NCI-H510A (cell line): ENCODE measurements at places on chromosomes 1 and 21.
A peak's percentile ranks its signal among the peaks of the same experiment; 100 is the strongest.

DNA sequence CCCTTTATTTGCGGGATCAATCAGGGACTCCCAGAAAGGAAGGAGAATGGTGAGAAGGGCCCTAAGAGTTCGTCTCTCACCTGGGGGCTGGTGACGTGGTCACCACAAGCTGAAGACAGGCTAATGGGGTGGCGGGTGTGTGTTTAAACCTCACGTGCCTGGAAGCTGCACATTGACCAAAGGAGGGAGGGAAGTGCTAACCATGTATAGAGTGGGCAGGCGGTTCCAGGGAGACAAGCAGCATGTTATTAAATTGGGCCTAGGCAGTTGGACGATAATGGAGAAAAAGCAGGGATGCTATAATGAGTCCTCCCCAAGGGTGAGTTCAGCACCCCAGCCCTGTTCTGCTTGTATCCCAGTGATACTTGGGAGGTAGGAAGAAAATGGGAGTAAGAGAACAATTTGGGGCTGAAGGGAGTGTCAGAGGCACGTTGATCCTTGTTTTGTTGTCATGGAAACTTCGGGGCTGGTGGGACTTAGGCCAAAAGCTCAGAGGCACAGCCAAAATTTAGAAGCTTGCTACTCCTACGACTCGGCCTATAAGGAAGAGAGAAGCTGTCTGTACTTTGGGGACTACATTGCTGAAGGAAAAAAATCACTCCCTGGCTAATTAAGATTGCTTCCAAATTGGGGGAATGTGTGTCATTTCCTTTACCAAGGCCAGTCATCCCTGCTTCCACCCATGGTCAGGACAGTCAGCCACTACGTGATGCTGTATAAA lies 33.2 kb upstream of the EPHA8 start:
- DNase-seq: no peak

GRCh38 chr1:230827801-230828200 lies 40.5 kb downstream of the C1orf198 start:
- DNase-seq: no peak

DNA sequence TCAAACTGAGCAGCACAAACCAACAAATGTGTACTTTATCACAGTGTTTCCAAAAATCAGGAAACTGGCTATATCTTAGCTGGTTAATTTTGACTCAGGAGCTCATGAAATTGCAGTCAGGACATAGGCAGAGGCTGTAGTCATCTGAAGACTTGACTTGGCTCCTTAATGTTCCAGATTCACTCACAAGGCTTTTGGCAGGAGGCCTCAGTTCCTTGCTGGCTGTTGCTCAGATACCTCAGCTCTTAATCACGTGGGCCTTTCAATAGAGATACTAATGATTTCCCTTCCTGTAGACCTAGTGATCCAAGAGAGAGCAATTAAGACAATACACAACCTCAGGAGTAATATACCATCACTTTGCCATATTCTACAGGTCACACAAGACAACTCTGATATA lies 537.7 kb downstream of the BRINP3 start:
- no peak for DNase-seq

DNA sequence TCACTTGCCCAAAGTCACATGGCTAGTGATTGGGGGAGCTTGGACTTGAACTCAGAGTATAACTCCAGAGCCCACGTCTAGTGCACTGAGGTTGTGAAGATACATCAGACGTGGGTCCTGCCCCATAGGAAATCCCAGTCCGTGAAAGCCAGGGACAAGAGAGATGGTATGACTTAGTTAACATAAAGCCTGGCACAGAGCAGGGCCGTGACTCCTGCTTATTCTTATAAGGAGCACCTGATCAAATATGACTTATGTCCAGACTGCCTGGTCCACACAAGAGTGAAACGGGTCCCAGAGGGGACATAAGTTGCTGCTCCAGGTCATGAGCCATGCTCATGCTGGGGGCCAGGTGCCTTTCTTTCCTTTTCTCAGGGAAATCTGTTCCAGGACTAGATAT lies 166.3 kb upstream of the USP24 start:
- no peak for DNase-seq

DNA sequence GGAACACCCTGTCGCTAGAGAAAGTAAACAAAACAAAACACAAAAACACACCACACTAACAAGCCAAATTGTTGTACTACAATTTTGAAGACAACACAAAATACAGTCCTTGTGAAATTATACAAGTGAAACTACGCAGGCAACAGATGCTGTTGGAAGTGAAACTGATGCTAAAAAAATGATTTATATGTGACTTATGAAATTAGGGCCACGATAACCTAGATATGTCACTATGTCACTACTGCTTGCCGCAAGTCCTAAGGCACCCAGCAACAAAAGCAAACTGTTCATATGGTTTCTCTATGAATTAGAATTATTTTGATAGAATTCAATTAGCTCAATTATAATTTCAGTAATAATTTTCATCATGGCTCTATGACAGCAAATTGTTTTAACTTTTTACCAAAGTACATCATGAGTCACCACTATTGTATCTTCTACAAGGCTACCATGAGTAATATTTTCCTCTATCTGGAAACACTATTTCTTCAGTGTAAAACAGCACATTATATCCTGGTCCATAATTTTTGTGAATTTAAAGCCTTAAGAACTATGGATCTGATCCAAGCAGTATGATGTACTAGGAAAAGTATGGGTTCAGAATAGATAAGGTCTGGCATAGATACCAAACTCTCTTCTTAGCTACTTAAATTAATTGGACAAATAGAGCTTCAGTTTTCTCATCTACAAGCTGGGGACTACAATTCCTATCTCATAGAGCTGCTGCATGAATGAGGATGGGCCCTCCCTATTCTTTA lies 216.3 kb downstream of the COL11A1 start:
- DNase-seq: no peak

GRCh38 chr1:100989306-100990077 lies 36.1 kb downstream of the DPH5 start:
- no peak for DNase-seq

DNA sequence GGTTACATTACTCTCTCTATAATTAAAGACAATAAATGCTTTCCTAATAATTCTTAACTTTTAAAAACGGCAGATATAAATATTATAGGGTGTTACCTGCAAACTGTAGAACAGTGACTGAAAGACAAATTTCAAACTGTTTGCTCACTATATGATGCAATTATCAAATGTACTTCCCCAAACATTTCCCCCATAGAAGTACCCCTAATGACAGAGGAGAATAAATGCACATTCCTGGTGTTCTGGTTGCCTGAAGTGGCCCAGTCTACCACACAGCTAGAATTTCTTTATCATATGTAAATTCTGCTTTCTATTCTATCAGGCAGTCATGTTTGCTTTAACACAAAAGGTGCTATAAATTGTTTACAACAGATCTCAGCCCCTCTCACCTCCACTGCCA lies 70.4 kb downstream of the VAV3 start:
- no peak for DNase-seq

DNA sequence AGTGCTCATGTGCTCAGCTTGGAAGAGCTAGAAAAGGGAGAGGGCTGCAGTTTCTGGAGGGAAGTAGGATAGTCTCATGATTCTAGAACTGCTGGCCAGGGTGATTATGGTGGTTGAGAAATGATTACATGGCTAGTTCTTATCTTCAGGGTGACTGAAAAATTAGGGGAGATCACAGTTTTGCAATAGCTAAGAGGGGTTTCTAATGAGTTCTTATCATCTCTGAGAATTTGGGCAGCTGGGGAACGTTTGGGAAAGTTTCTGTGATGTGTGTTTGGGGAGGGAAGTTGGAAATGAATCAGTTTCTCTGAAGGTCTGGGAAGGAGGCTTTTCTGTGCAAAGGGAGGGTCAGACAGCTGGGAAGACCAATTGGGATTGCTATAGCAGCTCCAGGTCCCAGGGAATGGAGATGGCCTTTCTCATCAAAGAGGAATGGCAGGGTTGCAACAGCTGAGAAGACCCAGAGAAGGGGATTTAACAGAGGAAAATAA lies 7.6 kb upstream of the RHOU start:
- no peak for DNase-seq

GRCh38 chr1:29756901-29757725 lies 520.8 kb downstream of the PTPRU start:
- DNase-seq: no peak

DNA sequence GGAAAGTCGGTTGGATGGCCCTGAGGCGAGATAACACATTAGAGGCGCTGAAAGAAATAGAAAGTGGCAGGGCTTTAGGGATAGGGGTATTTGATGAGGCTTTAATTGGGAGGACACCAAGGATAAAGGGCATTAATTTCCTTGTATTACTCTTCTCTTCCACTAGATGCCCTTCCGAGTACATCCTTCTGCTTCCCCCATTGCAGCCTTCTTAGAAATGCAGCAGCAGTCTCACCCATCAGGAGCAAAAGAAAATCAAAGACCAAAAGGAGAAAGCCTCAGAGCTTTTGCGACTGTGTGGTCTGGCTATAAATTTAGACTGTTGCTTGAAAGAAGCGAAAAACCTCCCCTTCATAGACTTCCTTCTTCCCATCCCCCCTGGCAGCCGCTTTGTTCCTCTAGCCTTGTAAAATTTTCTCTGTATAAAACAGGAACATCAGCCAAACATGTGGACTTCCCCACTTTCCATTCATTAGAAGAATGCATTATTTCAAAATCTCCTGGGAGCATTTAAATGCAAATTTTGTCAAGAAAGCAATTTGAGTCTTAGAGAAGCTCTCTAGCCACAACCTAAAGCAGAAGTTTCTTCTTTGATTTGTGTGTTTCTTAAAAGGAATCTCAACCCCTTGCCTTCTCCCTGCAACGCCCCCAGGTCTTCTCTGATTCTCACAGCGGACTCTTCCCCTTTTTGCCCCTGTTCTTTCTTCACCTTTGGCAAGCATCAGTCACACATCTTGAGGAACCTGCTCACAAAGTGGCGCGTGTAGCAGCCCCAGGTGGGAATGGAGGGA lies 76.6 kb downstream of the NDUFS5 start:
- DNase-seq: peak; percentile 99

DNA sequence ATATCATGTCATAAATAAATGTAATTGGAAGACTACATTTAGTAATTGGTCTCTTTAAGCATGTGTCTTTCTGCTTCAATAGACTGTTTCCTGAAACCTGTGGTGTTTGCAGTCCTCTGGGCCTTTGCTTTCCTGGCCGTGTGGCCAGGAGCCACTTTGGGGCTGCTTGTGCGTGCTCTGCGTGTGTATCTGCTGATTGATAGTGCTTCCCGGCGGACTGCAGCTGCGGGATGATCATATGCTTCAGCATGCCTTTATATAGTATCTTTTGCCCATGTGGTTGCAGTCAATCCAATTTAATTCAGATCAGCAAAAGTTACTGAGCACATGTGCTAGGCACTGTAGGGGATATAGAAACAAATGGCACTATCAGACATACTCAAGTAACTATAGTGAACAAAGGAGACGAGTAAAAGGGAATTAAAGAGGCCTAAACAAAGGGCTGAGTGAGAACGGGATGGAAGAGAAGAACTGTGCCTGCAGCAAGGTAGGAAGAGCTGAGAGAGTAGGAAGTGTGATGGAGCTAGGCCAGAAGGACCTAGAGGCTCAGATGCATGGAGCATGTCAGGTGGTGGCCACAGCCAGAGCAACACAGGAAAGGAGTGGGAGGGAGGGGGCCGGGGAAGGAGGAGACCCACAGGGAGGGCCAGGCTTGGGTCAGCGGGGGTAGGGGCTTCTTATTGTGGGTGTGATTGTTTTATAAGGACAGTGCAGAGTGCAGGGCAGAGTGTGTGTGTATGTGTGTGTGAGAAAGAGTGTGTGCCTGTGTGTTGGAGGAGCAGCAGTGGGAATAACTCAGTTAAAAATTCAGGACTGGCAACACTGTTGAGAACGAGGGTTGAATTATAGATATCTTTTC lies 27.2 kb upstream of the TTF2 start:
- DNase-seq: no peak

GRCh38 chr1:152347116-152347728 lies 12.6 kb downstream of the FLG2 start:
- DNase-seq: no peak

DNA sequence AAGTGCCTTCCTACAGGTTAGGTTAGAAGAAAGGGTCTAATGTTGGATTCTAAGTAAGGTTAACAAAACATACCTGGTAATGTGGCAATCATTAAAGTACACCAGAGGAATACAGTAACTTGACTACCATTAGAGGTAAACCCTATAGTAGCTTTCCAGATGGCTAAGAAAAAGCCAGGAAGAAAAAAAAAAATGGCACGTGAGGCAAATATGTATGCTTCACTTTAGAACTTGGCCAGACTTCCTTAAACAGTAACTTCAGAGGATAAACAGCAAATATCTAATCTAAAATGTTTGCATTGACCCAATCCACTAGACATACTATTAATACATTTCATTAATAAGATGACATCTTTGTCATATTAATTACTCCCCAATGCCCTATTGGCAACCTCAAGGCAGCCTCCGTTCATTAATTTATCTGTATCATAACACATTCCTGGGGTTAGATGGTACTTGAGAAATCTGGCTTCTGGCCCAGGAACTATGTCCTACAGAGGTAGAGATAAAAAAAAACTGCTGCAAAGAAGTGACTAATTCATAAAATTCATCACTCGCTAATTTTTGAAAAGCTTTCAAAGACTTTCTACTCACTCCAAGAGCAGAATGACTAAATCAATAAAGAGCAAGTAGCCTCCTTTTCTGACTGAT lies 5.8 kb downstream of the DCAF8 start:
- no peak for DNase-seq

- no peak for DNase-seq
These were observed 8.9 kb upstream of the GOLT1A start for GRCh38 chr1:204222764-204223055.

DNA sequence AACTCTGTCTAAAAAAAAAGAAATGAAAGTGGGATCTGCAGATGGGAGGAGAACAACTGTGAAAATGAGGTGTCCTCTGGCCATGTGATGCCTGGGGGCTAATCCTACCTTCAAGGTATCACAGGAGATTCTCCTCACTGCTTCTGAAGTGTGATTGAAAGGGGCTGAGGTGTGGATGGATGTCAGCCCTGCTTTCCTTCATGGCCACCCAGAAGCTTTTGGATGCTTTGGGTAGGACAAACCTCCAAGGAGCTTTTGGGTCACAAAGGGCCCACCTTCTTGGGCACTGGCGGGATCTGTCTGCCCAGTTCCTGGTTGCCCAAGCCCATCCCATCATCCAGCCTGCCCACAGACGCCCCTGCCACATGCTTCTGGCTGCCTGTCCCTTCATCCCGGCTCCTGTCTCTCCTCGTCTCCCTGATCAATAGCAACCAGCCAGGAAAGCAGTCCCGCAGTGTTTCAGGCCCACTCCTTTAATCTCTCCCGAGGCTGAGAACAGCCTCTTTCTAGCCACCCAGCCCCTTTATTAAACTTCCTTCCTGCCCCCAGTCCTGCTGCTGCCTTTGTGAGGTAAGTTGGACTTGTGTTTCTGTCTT lies 87.2 kb downstream of the MAN1C1 start:
- no peak for DNase-seq

DNA sequence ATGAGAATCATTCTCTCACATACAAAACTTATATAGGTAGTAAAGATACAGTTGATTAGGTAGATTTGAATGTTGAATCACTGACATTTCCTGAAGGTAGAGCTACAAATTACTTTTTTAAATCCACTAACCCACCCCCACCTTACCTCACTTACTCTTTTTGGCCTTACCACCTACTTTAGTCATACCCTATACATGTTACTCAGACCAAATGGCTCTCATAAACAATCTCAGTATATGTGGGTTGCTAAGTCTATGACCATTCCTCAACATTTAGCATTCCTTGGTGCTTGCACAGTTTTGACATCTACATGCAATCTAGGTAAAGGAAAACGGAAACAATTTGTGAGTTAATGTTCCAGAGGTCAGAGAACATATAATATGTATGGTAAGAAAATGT lies 26.3 kb downstream of the SYDE2 start:
- no peak for DNase-seq

- DNase-seq: no peak
These were observed 37.4 kb upstream of the BTG2 start for GRCh38 chr1:203267912-203268311.

GRCh38 chr1:147892216-147892615 lies 10.4 kb upstream of the GJA8 start:
- DNase-seq: peak; percentile 3
